Neural crest cell (in vitro differentiated cells): ENCODE measurements at places on chromosomes 2 and 18.

DNA sequence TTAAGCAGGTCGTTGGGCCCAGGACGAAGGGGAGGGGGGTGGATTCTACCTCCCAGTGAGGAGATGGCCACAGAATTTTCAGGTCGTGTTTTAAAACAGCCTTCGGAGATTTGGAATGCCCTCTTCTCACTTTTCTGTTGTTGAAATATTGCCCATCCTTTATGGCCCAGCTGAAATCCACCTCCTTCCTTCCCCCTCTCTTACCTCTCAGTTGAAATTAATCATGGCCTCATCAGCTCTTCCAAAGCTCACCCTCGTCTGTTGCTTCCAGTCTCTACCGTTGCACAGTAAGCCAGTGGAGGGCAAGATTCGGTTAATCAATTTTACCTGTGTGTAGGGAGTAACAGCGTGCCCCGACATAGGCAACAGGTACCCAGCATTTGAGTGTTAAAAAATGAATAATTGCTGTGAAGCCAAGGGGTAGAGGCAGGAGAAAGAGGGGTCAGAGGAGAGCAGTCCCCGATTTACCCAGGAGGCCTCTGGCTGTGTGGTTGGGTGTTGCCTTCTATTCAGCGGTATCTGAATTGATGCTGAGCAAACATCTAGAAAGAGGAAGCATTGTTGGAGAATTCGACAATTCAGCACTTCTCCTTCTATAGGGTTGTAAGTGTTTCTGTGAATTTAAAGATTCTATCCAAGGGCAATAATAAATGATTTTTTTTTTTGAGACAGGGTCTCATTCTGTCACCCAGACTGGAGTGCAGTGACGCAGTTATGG lies 8.6 kb upstream of the PDIA6 start:
- no peak for DNase-seq

DNA sequence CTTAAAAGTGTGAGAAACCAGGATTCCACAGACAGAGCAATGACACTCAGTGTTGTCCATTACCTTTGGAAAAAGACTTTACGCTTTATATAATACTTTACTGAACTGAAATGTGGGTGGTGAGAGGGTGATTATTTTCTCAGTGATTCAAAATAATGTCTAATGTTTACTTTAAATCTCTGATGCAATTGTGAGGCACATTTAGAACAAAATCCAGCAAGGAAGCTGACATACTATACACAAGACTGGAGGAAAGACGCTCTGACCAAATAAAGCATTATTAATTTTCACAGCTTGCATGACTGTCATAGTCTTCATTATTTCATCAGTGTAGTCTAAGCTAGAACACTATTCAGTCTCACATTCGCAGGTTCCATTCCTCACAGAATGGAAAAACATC lies 34.1 kb upstream of the STAT1 start:
- no peak for DNase-seq

- DNase-seq, result no peak
Observed at GRCh38 chr2:48175254-48175653, 269.0 kb upstream of the FBXO11 start.

DNA sequence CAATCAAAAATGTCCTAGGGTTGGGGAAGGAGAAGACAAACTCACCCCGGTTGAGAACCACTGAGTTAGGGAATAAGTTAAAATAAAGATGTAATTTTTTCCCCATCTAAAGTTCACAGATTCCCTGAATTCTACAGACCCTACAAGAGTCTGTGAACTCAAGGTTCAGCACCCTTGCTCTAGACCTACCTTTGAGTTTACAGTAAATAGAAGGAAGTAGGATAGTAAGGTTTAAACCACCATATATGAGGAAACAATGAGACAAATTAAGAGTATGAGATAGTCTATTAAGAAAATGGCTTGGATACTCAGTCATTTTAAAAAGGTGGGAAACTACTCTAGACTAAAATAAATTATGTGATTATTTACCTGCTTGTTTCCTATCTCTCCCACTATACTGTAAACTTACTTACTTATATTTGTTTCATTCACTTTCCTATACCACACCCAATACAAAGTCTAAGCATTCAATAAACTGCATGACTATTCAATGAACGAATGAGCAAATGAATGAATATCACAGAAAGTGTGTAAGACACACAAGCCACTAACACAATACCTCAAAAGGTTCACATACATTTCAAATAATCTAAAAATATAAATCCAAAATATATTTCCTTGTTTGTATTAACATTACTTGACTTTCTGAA lies 13.4 kb downstream of the VPS54 start:
- no peak for DNase-seq

GRCh38 chr2:170739507-170740046 lies 24.4 kb downstream of the SP5 start:
- DNase-seq, result no peak

DNA sequence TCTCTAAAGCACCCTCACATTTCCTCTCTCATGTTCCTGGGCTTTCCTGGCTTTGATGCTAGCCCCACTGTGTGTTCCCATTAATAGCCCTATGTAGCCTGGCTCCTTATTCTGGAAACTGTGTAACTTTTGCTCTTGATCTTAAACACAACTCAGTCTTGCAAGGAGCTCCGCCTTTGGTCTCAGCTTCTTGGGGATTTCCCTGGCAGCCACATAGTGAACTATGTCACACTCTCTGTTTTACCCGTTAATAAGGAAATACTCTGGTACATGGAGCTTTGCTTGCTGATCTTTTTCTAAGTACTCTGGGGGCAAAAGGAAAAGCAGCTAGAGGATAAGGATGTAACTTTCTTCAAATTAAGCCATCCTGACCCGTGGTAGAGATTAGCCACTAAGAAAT lies 259.3 kb downstream of the NEDD4L start:
- no peak for DNase-seq

GRCh38 chr2:96359310-96359709 lies 23.7 kb downstream of the NCAPH start:
- no peak for DNase-seq

GRCh38 chr2:42252464-42252863 lies 83.3 kb downstream of the EML4 start:
- peak; percentile 9 for DNase-seq

GRCh38 chr2:132477436-132477835 lies 60.8 kb downstream of the GPR39 start:
- no peak for DNase-seq

- no peak for DNase-seq
Observed at GRCh38 chr18:51044928-51045585, 15.0 kb downstream of the SMAD4 start.

DNA sequence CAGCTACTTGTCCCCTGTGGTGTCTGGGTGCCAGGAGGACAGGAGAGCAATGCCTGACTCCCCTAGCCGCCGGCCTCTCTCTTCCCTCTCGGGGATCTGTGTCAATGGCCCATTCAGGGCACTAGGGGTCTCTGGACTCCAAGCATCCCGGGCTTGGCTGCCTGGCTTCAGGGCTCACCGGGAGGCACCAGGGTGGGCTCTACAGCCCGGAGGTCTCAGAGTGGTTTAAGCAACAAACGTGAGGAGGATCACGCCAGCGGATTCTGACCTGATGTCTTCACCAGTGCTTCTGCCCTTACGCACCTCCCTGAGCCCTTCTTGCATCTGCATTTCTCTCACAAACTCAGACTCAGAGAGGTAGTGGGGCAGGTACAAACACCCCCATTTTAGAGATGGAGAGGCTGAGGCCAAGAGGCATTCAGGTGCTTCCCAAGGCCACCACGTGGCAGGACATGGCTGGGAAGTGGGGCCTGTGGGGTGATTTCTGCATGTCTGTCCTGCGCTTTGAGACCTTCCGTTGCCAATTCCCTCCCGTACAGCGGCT lies 243.0 kb downstream of the CELF4 start:
- DNase-seq, result peak; percentile 42

DNA sequence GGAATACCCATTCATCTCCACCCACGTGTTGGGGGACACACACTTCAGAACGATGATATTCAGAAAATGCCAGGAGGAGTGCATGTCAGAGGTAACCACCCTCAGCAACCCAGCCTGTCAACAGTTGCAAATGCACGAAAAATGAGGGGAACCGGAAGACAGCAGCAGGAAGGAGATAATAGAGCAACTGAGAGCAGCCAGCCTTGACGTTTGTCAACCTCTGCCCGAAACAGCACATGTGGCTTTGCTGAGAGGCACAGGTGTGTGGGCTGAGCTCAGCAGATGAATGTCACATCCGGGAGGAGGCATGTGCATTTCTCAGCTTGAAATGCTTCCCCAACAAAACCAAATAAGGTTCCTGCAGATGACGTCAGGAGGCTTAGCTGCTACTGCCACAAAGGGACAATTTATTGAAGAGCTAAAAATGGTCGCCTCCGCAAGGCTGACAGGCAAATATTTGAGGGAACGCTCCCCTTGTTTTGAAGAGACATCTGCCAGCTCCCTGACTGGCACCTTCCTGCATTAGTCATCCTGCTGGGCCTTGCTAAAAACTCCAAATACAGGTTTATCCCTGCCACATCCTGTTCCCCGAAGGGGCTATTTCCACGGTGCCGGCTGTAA lies 419.0 kb downstream of the NBAS start:
- no peak for DNase-seq

DNA sequence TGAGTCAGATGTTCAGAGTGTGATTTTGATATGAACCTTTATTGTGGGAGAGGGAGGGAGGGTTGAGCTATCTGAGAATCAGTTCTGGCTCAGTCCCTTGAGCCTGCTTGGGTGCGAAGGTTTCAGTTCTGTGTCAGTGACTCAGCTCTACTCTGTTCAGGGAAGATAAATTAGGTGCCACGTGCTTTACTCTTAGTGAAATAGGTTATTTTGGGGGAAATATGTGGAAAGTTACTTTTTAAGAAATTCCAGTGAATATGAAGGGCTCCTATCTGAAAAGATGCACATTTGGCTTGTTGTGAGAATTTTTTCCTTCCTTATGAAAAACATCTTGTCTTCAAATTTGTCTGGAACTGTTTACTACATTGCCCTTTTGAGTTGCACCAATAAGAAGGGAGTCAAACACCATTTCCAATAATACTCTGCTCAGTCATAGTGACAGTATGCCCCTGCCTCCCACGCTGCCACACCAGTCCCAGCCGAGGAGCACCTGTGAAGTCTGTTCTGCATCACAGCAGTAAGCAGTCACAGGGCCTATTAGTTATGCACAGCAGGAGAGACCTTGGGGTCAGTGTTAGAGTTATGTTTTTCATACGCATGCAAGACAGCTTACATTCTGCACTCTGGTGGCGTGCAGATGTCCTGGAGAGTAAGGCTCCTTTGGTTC lies 32.8 kb upstream of the DNAH7 start:
- no peak for DNase-seq

- DNase-seq, result no peak
Observed at GRCh38 chr18:58227361-58227930, 183.4 kb downstream of the NEDD4L start.

DNA sequence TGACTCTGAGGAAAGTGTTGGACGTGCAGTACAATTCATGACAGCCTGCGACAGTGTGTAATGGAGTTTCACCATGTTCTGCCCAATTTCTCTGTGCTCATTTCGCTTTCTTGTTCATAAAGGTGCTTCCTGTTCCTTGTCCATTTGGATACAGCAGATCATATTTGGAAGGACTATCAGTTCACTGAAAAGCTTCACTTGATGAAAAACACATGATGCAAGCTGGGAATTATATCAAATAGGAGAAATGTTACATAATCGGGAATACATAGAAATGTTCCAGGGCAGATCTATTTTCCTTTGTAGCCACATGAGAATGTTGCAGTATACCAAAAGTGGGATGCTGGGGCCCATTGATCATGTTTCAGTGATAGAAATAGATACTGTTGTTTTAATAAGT lies 266.3 kb upstream of the SLC14A2 start:
- no peak for DNase-seq
